Stimulated activated CD8-positive, alpha-beta memory T cell treated with anti-CD3 and anti-CD28 coated beads, Interleukin-4, amount 100 ng/mL, for 4 hours (primary cell): ENCODE measurements at places on chromosomes 2 and 18.

GRCh38 chr2:114192362-114192761 is 250.1 kb upstream of the DPP10 start:
- DNase-seq: no peak

GRCh38 chr2:199509403-199509802 is 51.7 kb upstream of the SATB2 start:
- DNase-seq: no peak

DNA sequence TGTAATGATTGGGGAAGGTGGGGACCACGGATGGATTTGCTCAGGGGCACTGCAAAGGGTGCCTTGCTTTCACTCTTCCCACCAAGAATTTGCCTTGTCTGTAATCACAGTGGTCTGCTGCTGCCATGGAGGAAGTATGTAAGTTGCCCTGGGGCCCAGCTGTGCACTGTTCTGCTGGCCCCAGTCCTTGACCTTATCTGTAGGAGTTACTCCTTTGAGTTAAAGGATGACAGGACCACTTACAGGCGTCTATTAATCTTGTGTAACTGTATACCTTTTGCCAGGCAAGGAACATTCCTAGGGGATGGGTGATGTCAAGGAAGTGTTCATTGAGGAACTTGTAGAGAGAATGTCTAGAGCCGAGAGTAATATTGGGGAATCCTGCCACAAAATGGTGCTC is 212.8 kb upstream of the LRRTM1 start:
- no peak for DNase-seq

DNA sequence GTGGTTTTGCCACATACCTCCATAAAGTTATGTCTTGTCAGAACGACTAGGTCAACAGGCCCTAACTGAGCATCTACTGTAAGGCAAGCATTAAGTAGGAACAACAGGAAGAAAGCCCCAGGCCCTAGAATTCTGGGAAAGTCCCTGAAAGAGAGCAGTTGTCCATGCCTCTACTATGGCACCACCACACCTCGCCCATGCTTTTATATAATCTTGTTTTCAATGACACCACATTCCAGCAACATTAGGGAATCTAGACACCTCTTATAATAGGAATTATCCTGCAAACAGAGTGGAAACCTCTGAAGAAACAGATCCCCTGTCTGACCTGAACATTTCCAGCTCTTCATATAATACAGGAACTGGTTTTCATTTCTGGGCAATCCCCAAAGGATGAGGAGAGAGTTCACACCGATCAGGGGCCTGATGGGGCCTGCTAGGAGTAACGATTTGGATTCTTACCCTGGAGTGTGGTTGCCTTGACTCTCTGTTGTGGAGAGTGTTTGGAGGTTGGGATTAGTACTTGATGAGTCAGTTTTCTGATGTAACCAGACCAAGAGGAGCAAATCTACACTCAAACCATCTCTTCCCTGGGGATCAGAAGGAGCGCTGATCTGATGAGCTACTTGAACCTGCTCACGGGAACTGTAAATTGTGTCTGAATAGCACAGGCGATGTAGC is 31.9 kb upstream of the CEP68 start:
- no peak for DNase-seq

DNA sequence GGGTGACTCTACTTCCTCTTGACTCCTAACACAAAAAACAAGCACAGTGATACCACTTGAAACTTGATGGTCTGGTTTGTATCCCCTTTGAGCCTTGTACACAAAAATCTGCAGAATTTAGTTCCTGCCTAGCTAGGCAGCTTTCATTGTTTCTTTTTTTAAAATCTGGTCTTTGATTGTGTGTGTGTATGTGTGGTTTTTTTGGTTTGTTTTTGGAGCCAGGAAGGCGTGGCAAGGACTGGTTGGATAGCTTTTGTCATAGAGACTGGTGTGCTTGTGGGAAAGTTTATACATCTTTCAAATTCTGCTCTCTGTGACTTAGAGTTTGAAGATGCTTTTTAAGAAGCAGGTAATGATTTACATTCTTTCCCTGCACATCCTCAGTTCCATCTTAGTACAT is 127.4 kb downstream of the TANC1 start:
- no peak for DNase-seq

GRCh38 chr2:38120264-38120592 is 44.3 kb upstream of the CYP1B1 start:
- no peak for DNase-seq

GRCh38 chr18:45667056-45667736 is 51.9 kb downstream of the SLC14A2 start:
- DNase-seq: no peak

GRCh38 chr2:17962876-17963275 is 84.4 kb downstream of the KCNS3 start:
- no peak for DNase-seq

- no peak for DNase-seq
Observed at GRCh38 chr18:63890950-63891304, 3.4 kb downstream of the SERPINB2 start.

DNA sequence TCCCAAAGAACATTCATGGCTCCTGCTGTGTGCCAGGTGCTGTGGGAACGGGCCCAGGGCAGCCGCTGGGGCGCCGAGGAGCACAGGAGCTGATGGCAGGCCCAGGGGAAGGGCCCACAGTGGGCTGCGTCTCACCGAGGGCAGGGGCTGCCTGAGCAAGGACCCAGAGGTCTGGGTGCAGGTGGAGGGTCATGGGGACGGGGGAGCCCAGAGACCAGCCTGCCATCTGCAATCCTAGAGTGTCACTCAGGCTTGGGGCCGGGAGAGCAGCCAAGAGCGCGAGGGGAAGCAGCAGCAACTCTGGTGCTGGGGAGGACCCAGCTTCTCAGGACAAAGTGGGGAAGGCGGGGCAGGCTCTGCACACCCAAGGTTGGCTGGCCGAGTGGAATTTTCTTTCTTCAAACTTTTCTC is 207.4 kb downstream of the HDAC4 start:
- DNase-seq: no peak

DNA sequence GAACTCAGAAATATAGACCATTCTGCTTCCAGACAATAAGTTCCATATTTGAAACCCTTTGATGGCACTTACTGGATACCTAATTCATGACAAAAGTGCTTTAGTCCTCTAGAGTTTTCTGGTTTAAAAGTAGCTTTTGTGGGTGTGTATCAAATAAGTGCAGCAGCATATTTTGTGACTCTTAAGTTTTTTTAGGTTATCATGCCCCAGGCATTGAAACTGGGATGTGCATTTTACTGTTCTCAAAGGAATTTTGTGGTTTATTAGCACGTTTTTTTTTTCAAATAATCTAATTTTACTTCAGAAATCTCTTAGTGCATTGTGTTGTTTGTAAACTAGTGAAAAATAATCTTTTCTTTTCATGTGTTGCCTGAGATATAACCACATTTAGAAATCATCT is 1.5 kb downstream of the XRCC5 start:
- DNase-seq: no peak

DNA sequence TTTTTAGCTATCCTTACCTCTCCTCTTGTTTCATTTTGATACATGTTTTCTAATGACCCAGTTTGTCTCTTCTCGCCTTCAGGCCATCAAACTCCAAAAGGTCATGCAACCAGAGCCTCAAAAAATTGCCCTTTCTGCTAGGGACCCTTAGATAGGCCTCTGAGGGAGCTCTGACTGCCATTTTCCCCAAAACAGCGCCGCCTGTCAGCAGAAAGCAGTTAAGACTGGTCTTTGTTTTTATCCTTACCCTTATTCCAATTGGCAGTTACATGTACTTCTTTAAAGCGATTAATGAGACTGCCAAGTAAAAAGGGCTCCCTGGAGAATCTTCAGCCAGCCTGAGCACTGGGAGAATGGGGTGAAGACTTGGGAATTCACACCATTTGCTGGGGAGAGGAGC is 55.1 kb upstream of the RIT2 start:
- no peak for DNase-seq

GRCh38 chr2:132757676-132758075 is 87.7 kb upstream of the LYPD1 start:
- no peak for DNase-seq

DNA sequence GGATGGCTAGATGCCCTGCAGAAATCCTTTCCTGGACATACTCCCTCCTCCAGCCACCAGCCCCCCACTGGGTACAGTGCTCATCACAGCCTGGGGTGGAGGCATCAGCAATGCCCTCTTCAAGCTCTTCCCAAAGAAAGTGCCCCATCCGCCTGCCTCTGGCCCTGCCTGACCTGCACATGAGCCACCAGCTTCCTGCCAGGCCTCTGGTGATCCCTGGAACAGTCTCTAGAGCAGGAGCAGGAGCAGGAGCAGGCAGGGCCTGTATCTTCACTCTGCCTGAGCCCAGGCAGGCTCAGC is 54.1 kb upstream of the CAB39 start:
- no peak for DNase-seq

DNA sequence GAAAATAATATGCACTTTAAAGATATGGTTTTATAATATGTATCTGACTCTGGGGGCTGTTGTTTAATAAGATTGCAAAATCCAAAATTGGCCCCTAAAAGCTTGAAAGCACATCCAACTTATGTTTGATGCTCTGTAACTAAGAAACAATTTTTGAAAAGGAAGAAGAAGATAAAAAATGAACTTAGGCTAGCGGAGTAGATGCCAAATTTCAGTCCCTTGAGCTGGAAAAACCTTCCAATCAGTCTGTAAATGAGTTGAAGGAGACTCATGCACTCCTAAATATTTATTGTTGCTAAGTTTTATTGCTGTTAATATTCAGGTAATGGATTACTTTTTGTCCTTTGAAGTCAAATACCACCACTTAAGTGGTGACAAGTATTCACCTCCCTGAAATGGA is 465.0 kb downstream of the ZEB2 start:
- no peak for DNase-seq

DNA sequence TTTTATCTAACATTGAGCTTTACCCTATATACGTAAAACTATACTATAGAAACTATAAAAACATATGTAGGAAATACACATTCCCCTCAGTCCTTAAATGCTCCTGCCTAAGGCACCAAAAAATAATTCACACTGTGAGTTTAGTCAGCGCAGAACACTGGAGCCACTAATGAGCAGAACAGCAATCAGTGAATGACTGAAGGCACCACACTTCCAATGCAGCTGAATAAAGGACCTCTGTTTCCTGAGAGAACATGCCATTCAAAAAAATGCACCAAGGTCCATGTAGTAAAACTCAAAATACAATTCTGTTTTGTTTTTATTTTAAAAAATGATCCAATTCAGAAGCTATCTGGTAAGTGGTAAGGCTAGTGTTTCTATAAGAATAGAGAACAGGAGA is 1280.6 kb upstream of the NRXN1 start:
- DNase-seq: no peak

DNA sequence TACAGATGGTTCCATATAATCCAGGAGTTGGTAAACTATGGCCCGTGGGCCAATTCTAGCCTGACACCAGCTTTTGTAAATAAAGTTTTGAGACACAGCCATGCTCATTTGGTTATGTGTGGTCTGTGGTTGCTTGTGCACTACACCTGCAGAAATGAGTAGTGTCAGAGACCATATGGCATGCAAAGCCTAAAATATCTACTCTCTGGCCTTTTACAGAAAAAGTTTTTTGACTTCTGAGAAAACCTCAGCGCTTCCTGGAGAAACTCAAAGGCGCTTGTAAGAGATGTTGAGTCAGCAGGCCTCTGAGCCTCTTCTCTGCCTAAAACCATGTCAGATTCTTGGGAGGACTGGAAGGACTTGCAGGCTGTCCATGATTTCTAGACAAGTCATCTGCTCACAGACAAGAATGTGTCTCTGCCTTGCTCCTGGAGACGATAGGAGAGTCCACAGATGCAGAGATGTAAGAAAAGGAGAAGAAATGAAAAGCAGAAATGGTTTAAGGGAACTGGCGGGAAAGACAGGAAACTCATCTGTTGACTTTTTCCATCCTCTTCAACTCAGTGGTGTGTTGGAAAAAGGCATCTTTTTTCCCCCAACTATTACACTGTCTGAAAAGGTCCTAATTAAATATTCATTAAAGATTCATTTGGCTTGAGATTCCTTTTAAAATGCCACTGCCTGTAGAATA is 5.2 kb downstream of the TTC39C start:
- no peak for DNase-seq

DNA sequence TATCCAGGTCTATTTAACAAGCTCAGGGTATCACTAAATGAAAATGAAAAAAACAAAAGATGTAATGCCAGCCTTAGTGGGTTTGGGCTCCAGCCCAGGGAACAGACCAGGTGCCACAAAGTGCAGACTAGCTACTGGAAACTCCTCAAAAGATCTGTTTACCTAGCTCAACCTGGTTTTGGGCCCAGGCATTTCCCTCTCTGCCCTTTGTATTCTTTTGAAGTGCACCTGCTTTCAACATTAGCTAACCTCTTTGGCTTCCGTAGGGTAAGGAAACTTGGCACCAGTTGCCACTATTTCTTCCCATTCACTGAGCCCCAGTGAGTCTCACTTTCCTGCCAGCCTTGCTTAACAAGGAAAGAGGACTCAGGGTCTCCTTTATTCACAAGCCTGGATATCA is 123.6 kb upstream of the CDCA7 start:
- no peak for DNase-seq

- no peak for DNase-seq
Observed at GRCh38 chr2:167946441-167946841, 301.0 kb downstream of the STK39 start.

GRCh38 chr18:79211844-79212243 is 142.7 kb downstream of the ATP9B start:
- no peak for DNase-seq

DNA sequence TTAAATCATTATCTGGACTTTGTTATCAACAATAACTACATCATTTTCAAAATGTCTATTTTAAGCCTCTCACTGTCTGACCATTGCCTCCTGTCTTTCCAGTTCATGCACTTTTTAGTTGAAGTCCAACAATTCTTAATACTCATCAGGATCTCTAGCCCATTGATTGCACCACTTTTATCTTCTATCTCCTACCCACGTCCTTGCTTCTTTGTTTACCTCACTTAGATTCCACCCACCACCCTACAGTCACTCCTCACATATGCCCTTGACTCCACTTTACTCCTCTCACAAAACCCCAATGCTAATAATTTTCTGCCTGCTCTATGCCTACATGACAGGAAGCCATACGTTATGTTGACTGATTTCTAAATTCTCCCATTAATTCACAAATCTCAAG is 21.9 kb downstream of the TACR1 start:
- no peak for DNase-seq

DNA sequence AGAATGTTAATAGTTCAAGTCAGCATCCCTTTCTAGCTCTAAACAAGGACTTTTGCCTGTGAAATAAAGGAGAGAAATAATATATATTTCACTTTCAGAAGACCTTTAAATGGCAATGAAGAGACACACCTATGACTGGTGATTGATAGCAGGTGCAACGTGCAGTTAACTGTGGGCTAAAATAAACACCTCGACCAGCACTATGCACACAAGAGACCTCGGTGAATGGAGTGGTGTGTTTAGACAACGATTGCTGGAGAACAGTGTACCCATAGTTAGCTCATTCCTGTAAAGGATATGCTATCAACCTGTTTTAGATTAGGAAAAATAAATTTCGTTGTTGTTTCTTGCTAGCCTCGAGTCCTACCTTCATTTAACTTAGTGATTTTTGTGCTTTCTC is 143.4 kb downstream of the NR4A2 start:
- DNase-seq: no peak
